ENCODE measurements at places on chromosomes 2 and 18. TPM values are rescaled to one million over a fixed set of nuclear protein-coding genes. Genes with fewer than 3 reads are reported as not detected.

DNA sequence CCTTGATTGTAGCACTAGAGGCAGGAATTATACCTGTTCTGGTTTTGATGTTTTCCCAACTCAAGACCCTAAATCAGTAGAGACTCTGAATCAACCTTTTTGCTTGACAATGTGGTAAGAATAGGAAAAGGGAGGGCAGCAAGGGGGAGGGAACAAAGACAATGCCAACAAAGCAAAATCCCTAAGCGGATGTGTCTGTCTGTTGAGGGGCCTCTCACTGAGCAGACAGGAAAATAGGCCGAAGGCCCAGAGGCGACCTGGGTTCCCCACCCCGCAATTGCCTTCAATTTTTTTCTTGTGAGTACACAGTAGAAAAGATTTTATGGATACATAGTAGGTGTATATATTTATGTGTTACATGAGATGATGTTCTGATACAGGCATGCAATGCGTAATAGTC is 75.6 kb downstream of the MAP4K4 start:
- DNase-seq = peak; percentile 43

GRCh38 chr2:174004905-174005605 is 39.9 kb upstream of the SP3 start:
- DNase-seq = peak; percentile 43

GRCh38 chr18:53796040-53796729 is 428.3 kb downstream of the MBD2 start:
- DNase-seq = no peak

DNA sequence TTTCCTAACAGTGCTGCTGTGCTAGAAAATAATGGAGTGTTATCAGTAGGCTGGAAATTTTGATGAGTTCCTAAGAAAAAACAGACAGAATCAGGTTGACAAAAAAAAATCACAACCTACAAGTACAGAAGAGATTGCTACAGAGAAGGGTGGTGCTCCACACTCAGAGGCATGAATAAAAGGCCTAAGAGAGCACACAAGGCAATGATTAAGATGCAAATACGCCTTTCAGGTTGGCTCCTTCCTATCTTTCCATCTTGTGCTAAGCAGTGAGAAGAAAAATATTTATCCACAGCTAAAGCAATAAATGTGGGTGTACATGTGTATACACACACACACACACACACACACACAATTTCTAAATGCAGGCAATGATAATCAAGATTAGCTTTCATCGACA is 130.6 kb upstream of the UBE2E3 start:
- no peak for DNase-seq

- no peak for DNase-seq
Measured at GRCh38 chr2:24352664-24353063, 7.7 kb downstream of the ITSN2 start.

DNA sequence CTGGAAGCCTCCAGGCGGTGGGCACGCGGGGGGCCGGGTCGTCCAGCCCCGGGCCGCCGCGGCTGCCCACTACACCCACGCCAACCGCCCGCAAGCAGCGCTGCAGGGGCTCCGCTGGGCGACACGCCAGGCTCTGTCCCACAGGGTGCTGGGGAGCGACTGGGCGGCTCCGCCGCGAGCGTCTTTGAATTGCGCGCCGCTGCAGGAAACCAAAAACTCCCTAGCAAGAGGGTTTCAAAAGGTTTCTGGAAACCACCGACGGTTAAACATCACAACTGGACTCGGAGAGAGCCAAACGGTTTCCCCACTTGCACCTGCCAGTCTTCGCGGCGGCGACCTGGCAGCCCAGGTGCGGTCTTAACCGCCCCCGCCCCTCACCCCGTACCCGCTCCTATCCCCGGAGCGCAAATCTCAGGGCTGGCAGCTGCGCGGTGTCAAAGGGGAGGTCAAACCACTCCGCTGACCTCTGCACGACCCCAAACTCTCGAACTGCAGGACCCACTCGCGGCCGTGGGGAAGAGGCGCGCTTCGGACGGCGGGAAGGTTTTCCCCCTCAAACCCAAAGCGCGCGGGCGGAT is 1.0 kb downstream of the CXCR4 start:
- peak; percentile 75 for DNase-seq

Gene DNAJC5G
- total RNA-seq = not detected

Gene IL18RAP
- 15.1 TPM for total RNA-seq

Gene ALK
- not detected for total RNA-seq

Gene ANKRD30B
- total RNA-seq = not detected

All from activated naive CD4-positive, alpha-beta T cell treated with anti-CD3 and anti-CD28 coated beads for 36 hours (primary cell).